ENCODE measurements at places on chromosomes 4 and X.

DNA sequence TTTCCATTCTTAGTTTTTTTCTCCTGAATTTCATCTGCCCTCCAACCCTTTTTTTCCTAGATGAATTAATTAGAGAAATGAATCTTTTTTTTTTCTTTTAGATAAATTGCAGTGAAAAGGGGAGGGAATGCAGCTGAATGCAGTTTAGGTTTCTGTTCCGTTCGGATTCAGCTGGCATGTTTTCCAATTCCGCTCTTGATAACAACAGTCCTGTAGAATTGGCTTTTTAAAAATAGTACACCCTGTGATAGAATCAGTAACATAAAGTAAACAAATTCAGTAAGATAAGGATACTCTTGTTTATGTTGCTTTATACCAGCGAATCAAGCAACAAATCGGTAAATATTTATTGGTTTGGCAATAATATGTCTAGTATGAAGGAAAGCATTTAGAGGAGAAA is 103.5 kb downstream of the UNC5C start:
- DNase-seq: no peak

- DNase-seq: no peak
These were observed 130.6 kb upstream of the ATP6AP2 start for GRCh38 chrX:40449956-40450706.

GRCh38 chr4:109590905-109591304 is 30.9 kb downstream of the MCUB start:
- no peak for DNase-seq

- DNase-seq: no peak
These were observed 1.5 kb downstream of the SLC26A1 start for GRCh38 chr4:991451-992296.

- DNase-seq: peak; percentile 0
These were observed 47.4 kb upstream of the APOOL start for GRCh38 chrX:84956304-84956703.

DNA sequence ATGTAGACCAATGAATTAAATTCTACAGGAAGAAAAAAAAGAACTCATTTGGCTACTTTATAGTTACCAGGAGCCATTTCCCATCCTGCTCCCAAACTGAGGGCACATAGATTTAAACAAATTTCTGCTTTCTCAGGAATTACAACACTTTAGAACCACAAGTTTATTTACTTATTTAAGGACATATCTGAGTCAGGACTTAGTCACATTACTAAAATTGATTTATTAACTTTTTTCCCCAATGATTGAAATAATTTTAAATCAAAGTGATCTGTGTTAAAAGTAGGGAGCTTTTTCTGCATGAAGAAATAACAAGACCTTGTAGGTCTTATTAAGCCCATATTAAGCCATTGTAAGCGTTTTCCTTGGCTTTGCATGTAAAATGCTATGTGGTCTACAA is 291.0 kb upstream of the HAND2 start:
- no peak for DNase-seq

DNA sequence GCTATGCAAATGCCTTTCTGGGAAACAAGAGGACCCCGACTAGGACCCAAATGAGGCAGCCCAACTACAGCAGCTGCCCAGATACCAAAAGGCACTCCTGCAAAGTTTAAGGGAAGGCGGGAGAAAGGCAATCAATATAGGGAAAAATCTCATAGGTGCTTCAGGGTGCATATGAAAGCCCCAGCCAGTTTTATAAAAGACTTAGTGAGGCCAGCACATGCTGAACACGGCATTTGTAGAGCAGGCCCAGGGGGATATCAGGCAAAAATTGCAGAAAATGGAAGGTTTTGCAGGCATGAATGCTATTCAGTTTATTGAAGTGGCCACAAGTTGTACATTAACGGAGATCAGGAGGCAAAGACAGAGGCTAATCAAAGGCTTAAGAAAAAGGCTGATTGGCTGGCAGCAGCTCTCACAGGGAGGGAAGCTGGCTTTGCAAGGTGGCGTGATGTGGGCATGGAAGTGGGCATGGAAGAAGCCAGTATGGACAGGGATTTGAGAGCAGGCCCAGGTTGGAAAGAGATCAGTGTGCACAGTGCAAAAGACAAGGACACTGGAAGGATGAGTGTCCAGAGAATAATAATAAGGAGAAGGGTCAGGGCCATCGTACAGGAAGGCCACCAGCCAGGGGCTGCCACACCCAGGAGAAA is 37.7 kb upstream of the UGT2B7 start:
- DNase-seq: no peak

DNA sequence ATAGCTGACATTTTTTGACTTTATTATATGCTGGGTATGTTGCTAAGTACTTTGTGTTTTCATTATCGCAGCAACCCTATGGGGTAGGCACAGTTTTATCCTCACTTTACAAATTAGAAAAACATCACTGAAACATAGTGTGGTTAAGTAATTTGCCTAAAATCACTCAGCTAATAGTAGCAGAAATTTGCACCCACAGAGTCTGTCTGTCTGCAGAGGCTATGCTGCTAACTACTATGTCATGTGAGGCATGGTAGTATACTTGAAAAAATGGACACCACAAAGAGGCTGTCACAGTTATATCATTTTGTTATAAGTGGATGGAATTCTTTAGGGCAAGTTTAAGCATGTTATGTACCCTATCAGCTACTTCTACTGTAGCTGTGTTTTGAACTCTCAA is 69.0 kb downstream of the STAG2 start:
- no peak for DNase-seq

GRCh38 chr4:31045724-31046318 is 325.7 kb downstream of the PCDH7 start:
- DNase-seq: no peak

GRCh38 chr4:56656346-56656643 is 24.8 kb downstream of the HOPX start:
- DNase-seq: peak; percentile 18

DNA sequence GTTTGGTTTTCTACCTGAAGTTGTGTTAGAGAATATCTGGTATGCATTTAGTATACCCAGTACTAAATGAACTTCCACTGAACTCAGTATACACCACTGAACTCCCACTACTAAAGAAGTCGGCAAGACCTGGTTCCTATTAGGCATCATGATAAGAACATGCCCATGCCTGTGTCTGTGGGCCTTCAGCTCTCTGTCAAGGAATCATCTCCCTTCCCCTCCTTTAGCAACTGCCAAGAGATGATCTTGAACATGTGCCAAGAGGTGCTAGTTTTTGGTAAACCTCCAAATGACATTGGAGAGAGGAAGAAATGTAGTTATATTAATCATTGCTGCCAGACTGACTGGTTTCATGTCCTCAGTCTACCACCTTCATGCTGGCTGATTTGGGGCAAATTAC is 113.2 kb downstream of the ATP10D start:
- peak; percentile 28 for DNase-seq

DNA sequence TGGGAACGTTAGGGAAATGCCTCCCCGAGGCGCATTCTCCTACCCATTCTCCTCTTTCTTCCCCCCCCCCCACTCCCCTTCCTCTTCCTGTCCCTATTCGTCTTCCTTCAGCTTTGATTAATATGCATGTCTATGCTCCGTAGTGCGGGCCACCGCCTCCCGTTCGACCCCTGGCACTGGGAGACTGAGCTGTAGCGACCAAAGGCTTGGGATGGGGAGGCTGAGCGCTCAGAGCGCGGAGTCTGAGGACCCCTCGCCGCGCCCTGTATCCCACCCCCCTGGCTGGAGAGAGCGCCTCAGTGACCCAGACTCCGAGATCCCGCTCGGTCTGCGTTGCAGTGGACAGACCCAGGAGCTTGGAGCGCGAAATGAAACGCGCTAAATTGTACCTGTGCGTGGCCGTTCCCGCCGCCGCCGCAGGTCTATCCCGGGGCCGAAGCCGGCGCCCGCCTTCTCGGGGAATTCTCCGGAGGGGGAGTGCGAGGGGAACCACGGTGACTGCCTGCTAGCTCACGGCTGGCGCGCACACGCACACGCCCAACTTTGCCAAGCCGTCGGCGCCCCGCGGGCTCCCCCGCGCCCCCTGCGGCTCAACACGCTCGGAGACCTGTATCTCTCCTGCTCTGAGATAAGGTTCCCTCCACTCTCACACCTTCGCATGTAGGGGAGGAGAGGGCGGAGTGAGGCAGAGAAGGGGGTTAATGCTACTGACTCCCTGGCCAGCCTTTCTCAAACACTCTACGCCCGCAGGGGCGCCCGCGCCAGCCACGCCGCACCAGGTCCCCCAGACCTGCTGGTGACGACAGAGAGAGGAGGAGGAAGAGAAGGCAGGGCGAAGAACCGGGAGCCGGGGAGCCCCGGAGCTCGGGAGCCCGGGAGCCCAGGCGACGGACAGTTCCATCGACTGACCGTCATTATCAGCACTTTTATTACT is 1.5 kb upstream of the PTCHD1 start:
- DNase-seq: no peak
